Left forelimb (tissue), 1 donor: ENCODE measurements at places on chromosomes 4 and X.

- DNase-seq: no peak
These were observed 110.0 kb downstream of the PPARGC1A start for GRCh38 chr4:23779839-23780238.

- DNase-seq: no peak
These were observed 207.1 kb downstream of the PPP3CA start for GRCh38 chr4:101140228-101140627.

DNA sequence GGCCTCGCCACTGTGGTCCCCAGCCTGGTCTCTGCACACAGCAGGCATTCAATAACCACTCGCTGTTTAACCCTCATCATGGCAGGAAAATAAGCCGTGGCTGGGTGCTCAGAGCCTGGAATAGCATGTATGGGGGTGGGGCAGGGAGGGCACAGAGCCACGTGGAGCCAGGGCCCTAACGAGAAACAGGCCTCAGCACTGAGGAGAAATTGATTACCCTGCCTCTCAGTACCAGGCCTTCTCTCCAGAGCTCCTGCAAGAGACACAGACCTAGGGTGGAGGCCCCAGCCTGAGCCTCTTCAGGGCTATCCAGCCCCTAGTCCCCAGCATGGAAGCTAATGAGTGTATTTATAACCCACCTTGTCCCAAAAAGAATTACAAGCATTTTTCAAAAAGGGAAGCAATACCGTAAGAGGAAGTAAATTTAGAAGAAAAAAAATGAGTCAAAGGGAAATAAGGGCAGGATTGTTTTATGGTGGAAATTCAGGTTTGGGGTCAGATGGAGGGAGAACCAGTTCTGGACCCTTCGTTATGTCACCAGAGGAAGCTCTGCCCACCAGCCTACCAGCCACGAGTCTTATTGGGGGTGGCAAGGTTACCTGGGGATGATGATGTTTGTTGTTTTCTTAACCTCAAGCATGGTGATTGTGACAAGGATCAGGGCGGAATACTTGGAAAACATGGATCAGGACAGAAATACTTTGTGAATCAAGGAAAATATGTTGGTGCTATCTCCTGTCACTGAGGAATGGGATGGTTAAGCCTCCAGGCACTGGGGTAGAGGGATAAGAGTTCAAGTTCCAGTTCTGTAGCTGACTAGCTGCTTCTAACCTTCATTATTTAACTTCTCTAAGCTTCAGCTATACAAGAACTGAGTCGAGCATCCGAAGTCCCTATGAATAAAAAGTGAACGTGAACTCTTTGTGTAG is 101.9 kb upstream of the RBPJ start:
- no peak for DNase-seq

GRCh38 chr4:85610450-85610849 is 135.5 kb downstream of the ARHGAP24 start:
- DNase-seq: no peak

GRCh38 chr4:169050284-169050683 is 40.2 kb upstream of the CBR4 start:
- DNase-seq: no peak

DNA sequence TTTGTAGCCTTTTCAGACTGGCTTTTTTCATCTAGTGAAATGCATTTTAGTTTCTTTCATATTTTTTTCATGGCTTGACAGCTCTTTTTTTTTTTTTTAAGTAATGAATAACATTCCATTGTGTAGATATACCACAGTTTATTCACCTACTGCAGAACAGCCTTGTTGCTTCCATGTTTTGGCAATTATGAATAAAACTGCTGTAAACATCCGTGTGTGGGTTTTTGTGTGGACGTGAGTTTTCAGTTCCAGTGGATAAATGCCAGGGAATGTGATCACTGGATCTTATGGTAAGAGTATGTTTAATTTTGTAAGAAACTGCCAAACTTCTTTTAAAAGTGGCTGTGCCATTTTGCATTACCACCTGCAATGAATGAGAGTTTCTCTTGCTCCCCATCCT is 160.8 kb downstream of the SOWAHB start:
- no peak for DNase-seq

GRCh38 chr4:124573056-124573455 is 139.5 kb downstream of the ANKRD50 start:
- no peak for DNase-seq

DNA sequence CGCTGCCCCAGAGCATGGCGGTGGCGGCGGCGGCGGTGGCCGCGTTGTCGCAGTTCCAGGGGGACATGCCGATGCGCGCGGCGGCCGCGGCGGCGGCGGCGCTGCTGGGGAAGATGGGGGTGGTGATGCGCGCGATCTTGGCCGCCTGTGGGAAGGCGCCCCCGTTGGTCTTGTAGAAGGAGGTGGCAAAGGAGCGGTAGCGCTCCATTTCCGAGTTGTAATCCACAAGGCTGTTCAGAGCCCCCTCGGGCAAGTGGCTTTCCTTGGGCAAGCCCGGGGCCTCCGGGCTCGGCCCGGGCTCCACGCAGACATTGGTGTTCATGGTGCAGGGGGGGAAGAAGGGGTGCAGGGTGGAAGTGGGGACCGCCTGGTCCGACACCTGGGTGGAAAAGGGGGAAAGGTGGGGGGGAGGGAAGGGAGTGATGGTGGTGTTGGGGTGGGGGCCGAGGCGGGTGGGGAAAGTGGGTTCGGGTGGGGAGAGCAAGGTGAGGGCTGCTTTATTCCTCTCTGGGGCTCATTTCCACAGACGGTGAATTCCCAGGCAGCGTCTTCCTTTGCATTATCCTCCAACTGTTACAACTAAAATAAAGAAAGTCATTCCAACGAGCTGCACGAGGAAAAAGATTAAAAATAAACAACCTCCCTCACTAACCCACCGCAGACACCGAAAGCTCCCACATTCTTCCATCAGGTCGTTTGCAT is 3.1 kb downstream of the CXXC4 start:
- DNase-seq: peak; percentile 80

DNA sequence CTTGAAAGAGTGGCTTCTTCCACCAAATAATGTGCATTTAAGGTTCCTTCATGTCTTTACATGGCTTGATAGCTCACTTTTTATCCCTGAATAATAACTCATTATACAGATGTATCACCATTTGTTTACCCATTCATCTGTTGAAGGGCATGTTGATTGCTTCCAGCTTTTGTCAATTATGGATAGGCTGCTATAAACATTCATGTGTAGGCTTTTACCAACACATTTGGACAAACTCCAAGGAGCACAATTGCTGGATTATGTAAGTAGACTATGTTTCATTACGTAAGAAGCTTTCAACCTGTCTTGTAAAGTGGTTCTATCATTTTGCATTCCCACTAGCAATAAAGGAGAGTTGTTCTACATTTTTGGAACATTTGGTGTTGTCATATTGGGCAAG is 2637.0 kb downstream of the PCDH7 start:
- no peak for DNase-seq

GRCh38 chrX:105829011-105829410 is 6.7 kb downstream of the NRK start:
- no peak for DNase-seq

DNA sequence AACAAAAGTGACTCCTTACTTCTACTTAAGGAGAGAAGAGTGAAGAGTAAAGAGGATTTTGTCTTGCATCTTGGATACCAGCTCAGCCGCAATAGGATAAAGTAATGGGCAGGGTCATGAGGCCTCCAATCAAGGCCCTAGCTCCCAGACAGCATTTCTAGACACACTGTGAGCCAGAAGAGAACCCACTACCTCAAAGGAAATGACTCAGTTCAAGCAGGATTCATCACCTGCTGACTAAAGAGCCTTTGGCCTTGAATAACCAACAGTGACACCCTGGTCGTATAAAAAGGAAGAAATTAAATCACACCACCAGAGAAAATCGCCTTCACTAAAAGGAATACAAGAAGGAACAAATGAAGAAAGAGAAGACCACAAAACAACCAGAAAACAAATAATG is 416.1 kb downstream of the PCDH18 start:
- no peak for DNase-seq

DNA sequence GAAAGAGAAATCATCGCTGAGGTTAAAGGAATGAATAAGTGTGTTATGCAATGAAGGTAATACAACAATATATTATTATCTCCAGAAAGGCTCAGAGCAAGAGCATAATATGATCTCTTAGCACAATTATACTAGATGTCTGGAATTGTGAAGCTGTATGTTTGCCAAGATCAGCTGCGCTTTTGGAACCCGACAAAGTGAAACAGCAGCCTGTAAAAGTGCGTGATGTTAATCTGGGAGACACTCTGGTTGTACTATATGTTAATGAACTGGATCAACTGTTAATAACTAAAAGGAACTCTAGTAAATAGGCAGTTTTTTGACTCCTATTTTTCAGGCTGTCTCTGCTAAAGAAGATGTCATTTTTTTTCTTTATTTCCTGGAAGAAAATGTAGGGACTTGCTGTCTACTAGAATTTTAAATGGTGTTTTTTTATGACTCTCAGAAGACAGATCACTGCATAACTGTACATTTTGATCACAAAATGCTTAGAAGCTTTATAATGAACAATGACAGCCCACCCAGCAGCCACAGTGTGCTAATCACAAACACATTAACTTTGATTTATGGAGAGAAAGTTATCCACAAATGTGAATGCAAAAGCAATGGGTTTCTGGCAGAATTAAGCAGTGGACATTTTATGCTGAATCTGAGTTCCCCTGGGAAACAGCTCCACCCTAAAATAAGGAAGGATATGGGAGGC is 50.2 kb downstream of the UGT2B28 start:
- no peak for DNase-seq

DNA sequence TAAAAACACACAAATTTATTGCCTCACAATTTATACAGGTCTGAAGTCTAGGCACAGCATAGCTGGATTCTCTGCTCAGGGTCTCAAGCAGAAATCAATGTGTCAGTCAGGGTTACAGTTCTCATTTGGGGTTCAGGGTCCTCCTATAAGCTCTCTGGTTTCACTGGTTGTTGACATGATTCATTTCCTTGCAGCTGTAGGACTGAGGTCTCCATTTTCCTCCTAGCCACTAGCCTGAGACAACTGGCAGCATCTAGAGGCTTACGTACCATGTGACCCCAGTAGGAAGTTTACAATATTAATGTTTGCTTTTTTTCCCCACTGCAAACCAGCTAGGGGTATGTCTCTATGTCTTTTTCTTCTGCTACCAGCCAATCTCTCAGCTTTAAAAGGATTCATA is 102.5 kb downstream of the CPEB2 start:
- DNase-seq: no peak

- DNase-seq: no peak
These were observed 5.2 kb downstream of the TIFA start for GRCh38 chr4:112280386-112281056.

- no peak for DNase-seq
These were observed 127.2 kb downstream of the FNIP2 start for GRCh38 chr4:158895797-158896576.

DNA sequence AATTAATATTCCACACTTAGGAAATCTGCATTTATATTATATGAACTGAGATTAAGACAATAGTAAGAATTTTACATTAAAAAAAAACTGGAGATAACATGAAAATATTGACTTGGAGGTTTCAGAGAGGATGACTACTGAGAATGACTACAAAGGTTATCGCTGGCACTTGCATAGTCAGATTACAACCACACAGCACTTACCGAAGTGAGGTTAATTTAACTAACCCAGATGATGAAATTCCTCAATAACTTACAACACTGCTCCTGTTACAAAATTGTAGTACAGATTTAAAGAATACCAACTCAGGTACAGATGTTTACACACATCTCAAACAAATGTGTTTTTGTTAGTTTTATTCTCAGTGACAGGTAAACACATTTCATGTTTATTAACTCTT is 283.5 kb downstream of the CAMK2D start:
- DNase-seq: no peak
